Thoracic aorta (tissue), 2 donors: ENCODE measurements at places on chromosomes 5 and 9. TPM values are rescaled to one million over a fixed set of nuclear protein-coding genes. Genes with fewer than 3 reads are reported as not detected.

ARHGAP26 gene
- total RNA-seq, result 27.5 TPM

ELP1 gene
- total RNA-seq, result 24.0 TPM

C5orf58 gene
- not detected for total RNA-seq

CSF1R gene
- total RNA-seq, result 76.3 TPM

SLC46A2 gene
- 2.7 TPM for total RNA-seq

TAF1L gene
- not detected for total RNA-seq

FYB1 gene
- total RNA-seq, result 12.9 TPM

C8G gene
- total RNA-seq, result not detected

SAXO1 gene
- 1.8 TPM for total RNA-seq

SLC9A3 gene
- total RNA-seq, result 1.8 TPM

PCDHA1 gene
- not detected for total RNA-seq

BHMT2 gene
- total RNA-seq, result 16.1 TPM

THBS4 gene
- total RNA-seq, result 7.2 TPM

ANKRD31 gene
- not detected for total RNA-seq
